ENCODE measurements at places on chromosomes 4 and X. TPM values are rescaled to one million over a fixed set of nuclear protein-coding genes. Genes with fewer than 3 reads are reported as not detected.

GRCh38 chr4:146494143-146494542, 27.6 kb downstream of the SLC10A7 start:
- no peaks in the 10 kb centered on the region for H3K36me3 ChIP-seq
- no peak overlapping the region for H3K4me3 ChIP-seq
- no peaks in the 10 kb centered on the region for H3K4me1 ChIP-seq
- no peak for DNase-seq
- H3K27ac ChIP-seq = no peak overlapping the region
- no peaks in the 10 kb centered on the region for H3K27me3 ChIP-seq

- no peaks in the 10 kb centered on the region for H3K4me1 ChIP-seq
- no peaks in the 10 kb centered on the region for H3K27me3 ChIP-seq
- H3K4me3 ChIP-seq = no peak overlapping the region
- no peak for DNase-seq
- no peak overlapping the region for H3K27ac ChIP-seq
These were observed 132.1 kb upstream of the LDB2 start for GRCh38 chr4:17030543-17030942.

DNA sequence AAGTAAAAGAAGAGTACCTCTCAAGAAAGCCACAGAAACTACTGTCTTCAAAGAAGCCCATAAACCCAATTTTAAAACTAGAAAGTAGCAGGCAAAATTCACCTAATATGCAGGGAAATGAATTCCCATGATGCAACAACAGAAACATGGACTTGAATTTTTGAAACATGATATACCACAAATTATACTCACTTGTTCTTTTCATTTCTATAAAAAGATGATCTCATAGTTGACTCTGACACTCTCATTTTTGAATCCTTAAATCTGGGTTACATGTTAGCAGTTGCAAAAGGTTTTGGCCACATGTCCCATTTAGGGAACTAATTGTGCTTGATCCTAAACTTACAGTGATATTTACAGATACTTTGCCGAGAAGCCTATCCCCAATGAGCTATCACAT, 1130.8 kb downstream of the FAT4 start:
- no peak for DNase-seq
- H3K27ac ChIP-seq = no peak overlapping the region
- H3K36me3 ChIP-seq = no peaks in the 10 kb centered on the region
- H3K4me1 ChIP-seq = no peaks in the 10 kb centered on the region

GRCh38 chrX:119288890-119289393, 52.9 kb downstream of the PGRMC1 start:
- H3K4me1 ChIP-seq = no peaks in the 10 kb centered on the region
- H3K27ac ChIP-seq = no peak overlapping the region
- H3K27me3 ChIP-seq = peaks cover 2% of the 10 kb centered on the region
- H3K36me3 ChIP-seq = no peaks in the 10 kb centered on the region
- H3K4me3 ChIP-seq = no peak overlapping the region
- DNase-seq = no peak

DNA sequence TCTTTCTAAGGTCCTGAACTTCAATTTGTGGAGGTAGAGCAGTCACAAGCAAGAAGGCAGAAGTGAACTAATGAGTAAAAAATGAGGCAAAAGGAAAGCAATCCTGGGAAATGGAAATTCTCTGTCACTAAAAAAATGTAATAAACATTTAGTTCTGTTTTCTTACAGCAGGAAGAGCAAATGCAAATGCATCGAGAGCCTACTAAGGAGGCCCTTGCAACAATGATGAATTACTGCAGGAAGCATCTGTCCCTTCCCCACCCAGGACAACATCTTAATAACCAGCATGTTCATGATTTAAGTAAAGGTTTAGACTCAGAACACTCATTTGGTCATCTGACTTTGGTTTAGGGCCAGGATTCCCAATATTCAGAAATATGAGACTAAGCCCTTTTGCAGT, 341.4 kb upstream of the NOCT start:
- no peak overlapping the region for H3K4me3 ChIP-seq
- no peaks in the 10 kb centered on the region for H3K36me3 ChIP-seq
- peaks cover 11% of the 10 kb centered on the region for H3K4me1 ChIP-seq
- H3K27me3 ChIP-seq = no peaks in the 10 kb centered on the region
- no peak for DNase-seq

DNA sequence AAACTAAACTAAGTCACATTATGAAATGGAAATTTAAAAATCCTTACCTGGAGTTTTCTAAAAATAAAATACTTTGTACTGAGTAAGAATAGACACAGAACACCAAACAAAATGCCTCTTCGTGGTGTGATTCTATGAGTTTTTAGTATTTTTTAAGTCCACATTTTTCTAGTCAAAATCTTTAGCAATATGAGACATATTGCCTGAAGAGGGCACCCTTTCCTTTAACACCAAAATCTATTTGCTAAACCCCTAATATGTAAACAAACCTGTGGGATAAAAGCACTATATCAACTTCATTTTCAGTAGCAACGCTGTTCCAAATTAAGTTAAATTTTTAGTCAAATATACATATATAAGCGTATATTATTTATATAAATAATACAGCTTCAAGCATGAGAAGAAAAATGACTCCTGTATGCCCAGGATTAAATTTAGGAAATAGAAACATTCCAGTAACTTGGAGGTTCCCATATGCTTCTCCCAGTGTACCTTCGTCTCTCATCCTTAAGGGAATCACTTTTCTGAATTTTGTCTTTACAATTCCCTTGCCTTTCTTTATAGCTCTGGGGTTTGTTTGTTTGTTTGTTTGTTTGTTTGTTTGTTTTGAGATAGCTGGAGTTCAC, 23.0 kb upstream of the PGM2 start:
- no peak overlapping the region for H3K4me3 ChIP-seq
- H3K27ac ChIP-seq = no peak overlapping the region
- H3K36me3 ChIP-seq = no peaks in the 10 kb centered on the region
- H3K27me3 ChIP-seq = no peaks in the 10 kb centered on the region
- no peaks in the 10 kb centered on the region for H3K4me1 ChIP-seq
- DNase-seq = no peak

The ADH7 gene
- total RNA-seq = not detected

DNA sequence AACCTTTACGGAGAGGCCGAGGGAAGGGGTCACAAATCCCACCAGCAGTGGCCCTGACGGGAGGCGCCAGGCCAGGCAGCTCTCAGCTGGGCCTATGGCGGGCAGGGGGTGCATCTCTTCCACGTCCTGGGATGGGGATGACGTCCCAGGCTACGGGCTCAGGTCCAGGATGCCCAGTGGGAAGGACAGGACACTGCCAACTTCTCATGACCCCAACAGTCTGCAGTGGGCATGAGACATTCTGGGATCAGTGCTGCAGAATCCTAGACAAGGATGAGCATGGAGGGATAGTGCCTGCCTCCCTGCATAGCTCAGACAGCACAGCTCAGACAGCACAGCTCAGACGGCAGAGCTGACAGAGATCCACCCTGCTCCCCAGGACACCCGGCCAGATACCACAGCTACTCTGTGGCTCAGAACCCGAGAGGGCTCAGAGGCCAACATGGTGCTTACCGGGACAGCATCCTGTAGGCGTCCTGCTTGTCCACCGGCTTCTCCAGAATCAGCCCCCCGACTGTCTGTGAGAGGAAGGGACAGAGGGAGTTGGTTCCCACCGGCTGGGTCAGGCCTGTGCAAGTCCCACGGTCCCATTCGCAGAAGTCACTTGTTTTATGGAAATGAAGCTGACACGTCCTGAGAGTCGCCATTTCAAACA, 17.3 kb downstream of the ASMTL start:
- H3K4me3 ChIP-seq = no peak overlapping the region
- H3K36me3 ChIP-seq = peaks cover 33% of the 10 kb centered on the region
- H3K4me1 ChIP-seq = no peaks in the 10 kb centered on the region

GRCh38 chr4:53233114-53233795, 132.6 kb downstream of the SCFD2 start:
- no peak for DNase-seq
- no peaks in the 10 kb centered on the region for H3K27me3 ChIP-seq
- no peaks in the 10 kb centered on the region for H3K36me3 ChIP-seq
- H3K4me1 ChIP-seq = no peaks in the 10 kb centered on the region
- no peak overlapping the region for H3K27ac ChIP-seq

DNA sequence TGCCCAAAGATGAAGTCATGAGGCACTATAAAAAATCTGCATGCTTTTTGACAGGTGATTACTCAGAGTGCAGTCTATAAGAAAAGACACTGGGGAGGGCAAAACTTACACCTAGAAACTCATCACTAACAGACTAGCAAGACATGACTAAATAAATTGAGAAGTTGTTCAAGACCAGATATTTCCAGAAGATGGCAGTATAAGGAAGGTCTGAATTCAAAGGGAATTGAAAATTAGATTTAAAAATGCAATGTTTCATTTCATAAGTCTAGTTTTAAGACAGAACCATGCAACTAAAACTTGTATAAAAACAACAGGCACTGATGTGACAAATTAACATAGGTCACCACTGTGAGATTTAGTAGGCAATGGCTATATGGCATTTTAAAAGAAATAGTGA, 232.5 kb upstream of the POF1B start:
- H3K36me3 ChIP-seq = no peaks in the 10 kb centered on the region
- H3K27ac ChIP-seq = no peak overlapping the region
- no peaks in the 10 kb centered on the region for H3K4me1 ChIP-seq
- DNase-seq = no peak
- no peaks in the 10 kb centered on the region for H3K27me3 ChIP-seq

Measured in right atrium auricular region (tissue), 2 donors.